CD14-positive monocyte (primary cell): ENCODE measurements at places on chromosomes 7 and 10.

DNA sequence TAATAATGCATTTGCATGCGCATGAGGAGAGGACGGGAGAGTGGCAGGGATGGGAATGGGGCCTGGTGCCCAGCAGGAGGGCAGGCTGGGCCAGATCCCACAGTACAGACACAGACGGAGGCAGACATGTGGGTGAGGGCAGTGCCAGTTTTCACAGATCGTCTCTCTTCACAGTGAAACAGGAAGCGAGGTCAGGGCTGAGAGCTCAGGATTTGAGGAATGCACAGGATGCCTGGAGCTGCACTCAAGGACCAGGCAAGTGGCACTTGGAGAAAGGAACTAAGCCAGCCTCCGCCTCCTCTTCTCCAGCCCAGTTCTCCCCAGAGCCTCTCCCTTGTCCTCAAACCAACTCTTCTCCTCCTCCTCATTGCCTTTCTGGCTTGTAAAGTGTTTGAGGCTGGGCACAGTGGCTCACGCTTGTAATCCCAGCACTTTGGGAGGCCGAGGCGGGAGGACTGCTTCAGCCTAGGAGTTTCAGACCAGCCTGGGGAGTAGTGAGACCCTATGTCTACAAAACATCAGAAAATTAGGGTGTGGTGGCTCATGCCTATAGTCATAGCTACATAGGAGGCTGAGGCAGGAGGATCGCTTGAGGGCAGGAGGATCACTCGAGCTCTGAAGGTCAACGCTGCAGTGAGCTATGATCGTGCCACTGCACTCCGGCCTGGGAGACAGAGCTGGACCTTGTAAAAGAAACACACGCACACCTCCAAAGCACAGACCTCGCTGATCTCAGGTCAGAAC lies 115.2 kb downstream of the HIP1 start:
- no peak for DNase-seq

DNA sequence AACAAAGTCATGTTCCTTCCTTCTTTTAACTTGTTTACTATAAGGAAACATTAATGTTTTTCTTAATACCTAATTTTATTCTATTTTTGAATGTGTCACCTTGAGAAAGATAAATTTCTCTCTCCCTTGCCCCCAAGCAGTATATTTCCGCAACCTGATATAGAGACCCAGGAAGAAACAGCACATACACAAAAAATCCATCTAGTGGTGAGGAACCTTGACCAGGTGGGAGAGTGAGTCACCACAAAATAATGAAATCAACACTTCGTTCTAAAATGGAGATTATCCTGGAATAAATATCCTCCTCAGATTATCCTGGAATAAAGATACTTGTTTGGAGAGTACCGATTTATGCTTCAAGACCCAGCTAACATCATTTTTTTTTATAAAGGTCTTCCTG lies 232.9 kb upstream of the PTN start:
- DNase-seq, result no peak

DNA sequence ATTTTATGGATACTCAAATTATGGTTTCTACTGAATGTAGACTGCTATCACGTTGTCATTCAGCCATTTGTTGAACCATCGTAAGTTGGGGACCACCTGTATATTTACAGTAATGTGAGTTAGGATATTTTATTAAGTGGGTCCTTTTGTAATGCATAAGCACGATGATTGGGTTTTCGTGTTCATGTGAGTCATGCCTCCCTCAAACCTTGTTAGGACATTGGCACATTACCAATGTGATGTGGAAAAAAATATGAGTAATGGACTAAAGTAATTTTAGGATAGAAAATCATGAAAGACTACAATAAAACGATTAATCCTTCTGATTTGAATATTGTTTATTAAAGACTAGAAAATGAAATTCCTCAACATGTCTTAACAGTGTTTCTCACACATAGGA lies 8.7 kb downstream of the SMC3 start:
- DNase-seq, result no peak

GRCh38 chr7:70321016-70321590 lies 722.8 kb downstream of the AUTS2 start:
- DNase-seq, result no peak

DNA sequence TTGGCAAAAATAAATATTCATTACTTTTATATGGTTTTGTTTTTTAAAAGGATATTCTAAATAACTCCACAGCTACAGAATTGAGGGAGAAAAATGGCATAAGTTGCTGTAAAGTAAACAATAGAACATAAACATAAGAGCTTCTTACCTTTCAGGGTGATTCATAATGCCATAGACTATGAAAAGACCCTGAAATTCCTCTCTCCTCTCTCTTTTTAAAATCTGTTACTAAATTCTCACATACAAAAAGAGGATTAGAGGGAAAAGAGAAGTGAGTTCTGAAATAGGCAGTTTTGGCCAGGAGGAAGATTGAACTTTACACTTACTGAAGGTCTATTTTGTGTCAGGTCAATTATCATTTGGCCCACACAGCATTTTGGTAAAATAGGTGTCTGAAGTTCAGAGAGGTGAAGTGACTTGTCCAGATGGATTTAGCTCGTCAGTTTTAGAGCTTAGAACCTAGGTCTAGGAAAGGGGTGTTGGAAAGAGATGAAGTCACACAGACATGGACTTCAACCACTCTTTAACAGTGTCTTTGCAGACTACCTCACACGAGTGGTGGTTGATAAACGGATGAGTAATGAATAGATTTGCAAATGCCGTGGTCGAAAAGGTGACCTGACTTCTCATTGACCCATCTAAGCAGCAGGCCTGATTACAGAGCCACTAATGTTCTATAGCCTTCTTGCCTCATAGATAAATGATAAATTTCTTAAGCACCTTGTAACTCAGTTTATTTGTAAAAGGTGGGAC lies 190.6 kb upstream of the CCDC6 start:
- no peak for DNase-seq

DNA sequence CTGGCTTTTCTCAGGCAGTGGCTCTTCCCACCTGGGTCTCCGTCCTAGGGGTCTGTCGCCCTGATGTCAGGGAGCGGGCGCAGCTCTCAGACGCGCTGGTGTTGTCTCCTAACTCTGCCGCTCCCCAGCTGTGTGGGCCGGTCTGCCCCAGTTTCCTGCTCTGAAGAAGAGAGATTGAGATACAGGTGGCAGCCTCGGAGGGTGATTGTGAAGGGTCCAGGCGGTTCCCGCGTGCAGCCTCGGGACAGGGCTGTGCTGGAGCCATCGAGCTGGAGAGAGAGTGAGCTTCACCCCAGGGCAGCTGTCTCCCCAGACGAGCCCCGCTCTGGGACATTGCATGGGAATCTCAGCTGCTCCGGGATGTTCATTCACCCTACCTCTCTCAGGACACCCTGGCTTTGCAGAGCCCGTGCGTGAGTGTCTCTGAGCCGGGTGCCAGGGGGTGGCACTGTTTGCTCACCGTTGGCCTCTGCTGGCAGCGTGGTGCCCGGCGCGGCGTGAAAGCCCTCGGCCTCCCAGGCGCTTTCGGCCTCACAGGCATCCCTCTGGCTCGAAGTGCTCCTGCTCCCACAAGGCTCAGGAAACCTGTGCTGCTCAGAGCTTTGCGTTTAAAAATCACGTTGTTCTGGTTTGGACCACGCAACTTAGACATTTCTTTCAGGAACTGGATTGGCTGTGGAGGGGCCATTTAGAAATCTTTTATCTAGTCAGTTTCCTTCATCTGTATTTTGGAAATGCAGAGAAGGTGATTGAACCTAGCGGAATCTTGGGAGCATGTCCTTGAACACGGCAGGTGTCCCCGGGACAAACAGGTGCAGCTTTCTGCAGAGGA lies 33.8 kb upstream of the ZFAND2A start:
- DNase-seq, result peak; percentile 12

GRCh38 chr10:72323108-72323749 lies 31.5 kb downstream of the DNAJB12 start:
- no peak for DNase-seq

- DNase-seq, result no peak
Measured at GRCh38 chr7:105112440-105113418, 98.7 kb downstream of the KMT2E start.

GRCh38 chr10:78780551-78780961 lies 288.2 kb upstream of the ZMIZ1 start:
- DNase-seq, result no peak

- no peak for DNase-seq
Measured at GRCh38 chr10:89147256-89147655, 59.9 kb downstream of the CH25H start.

DNA sequence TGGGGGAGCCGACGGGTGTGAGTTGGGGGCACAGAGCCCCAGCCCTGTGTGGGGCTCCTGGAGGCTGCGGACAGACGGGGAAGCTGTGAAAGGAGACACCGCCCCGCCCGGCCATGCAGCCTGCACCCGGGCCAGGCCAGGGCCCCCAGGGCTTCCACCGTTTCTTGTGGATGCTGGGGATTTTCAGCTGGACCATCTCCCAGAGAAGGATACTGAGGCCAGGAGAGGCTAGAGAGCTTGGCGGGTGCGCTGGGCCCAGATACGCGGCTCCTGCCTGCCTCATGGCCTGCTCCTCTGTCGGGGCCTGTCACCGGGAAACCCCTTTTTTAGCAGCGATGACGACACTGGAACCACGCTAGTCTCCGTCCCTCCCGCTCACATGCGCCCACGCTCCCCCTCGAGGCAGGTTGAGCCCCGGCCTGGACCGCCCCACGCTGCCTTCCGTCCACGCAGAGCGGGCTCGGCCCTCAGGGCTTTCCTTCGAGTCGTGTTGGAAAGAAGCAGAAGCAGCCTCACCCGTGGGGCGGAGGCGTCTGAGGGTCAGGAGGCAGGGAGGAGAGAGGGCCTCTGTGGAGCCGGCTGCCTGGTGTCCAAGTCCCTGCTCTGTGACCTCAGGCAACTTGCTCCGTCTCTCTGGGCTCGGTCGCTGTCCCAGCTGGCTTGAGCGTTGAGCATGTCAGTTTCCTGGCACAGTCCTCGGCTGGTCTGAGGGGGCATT lies 11.7 kb downstream of the TMEM184A start:
- peak; percentile 37 for DNase-seq

- no peak for DNase-seq
Measured at GRCh38 chr7:6375348-6376101, 72.2 kb downstream of the DAGLB start.

DNA sequence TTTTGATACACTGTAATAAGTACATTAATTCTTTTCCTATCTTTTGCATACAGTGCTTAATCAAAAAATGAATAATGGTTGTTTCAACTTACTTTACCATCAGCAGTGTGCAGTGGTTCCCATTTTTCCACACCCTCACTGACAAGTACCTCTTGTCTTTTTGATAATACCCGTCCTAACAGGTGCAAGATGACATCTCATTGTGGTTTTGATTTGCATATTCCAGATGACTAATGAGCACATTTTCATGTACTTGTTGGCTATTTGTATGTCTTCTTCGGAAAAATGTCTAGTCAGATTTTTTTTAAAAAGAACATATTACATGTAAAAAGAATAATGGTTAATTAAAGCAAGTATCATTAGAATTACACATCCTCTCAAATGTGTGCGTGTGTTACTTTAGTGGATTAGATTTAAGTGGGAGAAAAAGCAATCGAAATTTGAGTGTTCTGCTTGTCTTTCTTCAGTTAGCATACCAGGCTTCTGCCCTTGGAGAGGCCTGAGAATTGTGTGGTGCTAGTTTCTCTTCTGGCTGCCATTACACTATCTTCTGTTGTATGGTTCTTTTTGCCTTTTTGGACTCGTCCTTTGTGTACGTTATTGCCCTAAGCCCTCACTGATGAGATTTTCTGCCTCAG lies 291.2 kb downstream of the AUTS2 start:
- DNase-seq, result no peak

DNA sequence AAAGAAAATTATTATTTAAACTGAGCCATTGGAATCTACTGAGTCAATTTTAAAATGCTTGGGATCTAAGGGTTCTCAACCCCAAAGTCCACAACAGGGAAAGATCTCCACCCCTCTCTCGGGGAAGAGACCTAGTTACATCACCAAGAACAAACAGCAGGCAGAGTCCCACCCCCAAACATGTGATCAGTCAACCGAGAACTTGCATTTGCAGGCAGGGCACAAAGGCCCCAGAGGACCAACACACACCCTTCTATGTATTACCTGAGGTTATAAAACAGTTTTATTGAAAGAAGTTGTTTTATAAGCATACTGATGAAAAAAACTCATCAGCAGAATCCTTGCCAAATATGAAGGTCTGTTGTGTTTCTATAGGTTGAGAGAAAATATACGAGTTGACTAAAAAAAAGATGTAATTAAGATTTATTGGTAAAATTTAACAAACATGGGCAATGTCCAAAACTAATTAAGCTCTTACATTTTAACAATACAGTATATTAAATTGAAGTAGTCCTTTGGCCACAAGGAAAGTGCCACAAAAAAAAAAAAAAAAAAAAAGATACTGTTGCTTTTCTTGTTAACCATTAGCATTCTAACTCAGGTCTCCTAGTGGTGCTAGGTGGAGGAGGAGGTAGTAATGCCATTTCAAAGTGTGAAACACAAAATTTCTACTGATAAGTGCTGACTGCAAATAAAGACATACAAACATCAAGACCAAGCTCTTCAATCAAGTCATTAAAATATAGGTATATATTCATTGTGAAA lies 975 bp upstream of the USP54 start:
- peak; percentile 12 for DNase-seq

- no peak for DNase-seq
Measured at GRCh38 chr10:1206601-1207000, 150.4 kb downstream of the WDR37 start.

- DNase-seq, result no peak
Measured at GRCh38 chr7:67448271-67448670, 451.6 kb downstream of the TYW1 start.
